Smooth muscle cell of the umbilical artery (primary cell): ENCODE measurements at places on chromosomes 7 and 10. TPM values are rescaled to one million over a fixed set of nuclear protein-coding genes. Genes with fewer than 3 reads are reported as not detected.

Gene NSUN5
- total RNA-seq, result 14.8 and 16.1 TPM in 2 replicates

Gene OPN4
- 0.14 TPM in 1 of 2 replicates, not detected in the other for total RNA-seq

Gene RP9
- total RNA-seq, result 6.5 and 7.7 TPM in 2 replicates

Gene PNLIPRP3
- total RNA-seq, result not detected in 2 replicates

Gene GARIN1A
- 0.89 and 1.5 TPM in 2 replicates for total RNA-seq

Gene FKBP6
- not detected in 2 replicates for total RNA-seq

Gene CRYGN
- not detected in 2 replicates for total RNA-seq

Gene ZEB1
- total RNA-seq, result 150 and 181 TPM in 2 replicates

Gene CYP3A7
- 0.30 and 1.1 TPM in 2 replicates for total RNA-seq

Gene POLD2
- 53.2 and 78.5 TPM in 2 replicates for total RNA-seq

Gene PRLHR
- not detected in 2 replicates for total RNA-seq

Gene PGAM2
- total RNA-seq, result not detected in 2 replicates

Gene GRID1
- 0.09 and 0.30 TPM in 2 replicates for total RNA-seq

Gene VENTX
- not detected in 2 replicates for total RNA-seq

Gene COL26A1
- total RNA-seq, result not detected in 2 replicates

Gene CHAT
- total RNA-seq, result not detected in 2 replicates

Gene PCDH15
- total RNA-seq, result under 0.01 and 0.05 TPM in 2 replicates

Gene HOXA1
- total RNA-seq, result 0.59 and 1.2 TPM in 2 replicates

Gene JCAD
- 51.0 and 91.2 TPM in 2 replicates for total RNA-seq

Gene TAS2R5
- total RNA-seq, result 1.2 and 1.5 TPM in 2 replicates

Gene CSTF2T
- 13.7 and 22.3 TPM in 2 replicates for total RNA-seq

Gene NUTM2E
- 0.05 TPM in 1 of 2 replicates, not detected in the other for total RNA-seq

Gene CXCL12
- 5.6 and 8.5 TPM in 2 replicates for total RNA-seq

Gene OPALIN
- not detected in 2 replicates for total RNA-seq

Gene FAM25G
- not detected in 2 replicates for total RNA-seq

Gene SLC29A4
- 5.6 and 11.1 TPM in 2 replicates for total RNA-seq

Gene FAM25C
- not detected in 2 replicates for total RNA-seq

Gene C1QL3
- under 0.01 and 0.18 TPM in 2 replicates for total RNA-seq

Gene DRGX
- total RNA-seq, result not detected in 2 replicates

Gene JAKMIP3
- 0.30 and 0.32 TPM in 2 replicates for total RNA-seq

Gene HTR7
- total RNA-seq, result 11.0 and 22.9 TPM in 2 replicates

Gene PCGF5
- total RNA-seq, result 17.5 and 20.4 TPM in 2 replicates

Gene PTPN20
- 0.59 and 2.4 TPM in 2 replicates for total RNA-seq

Gene RPEL1
- total RNA-seq, result 0.09 TPM in 1 of 2 replicates, not detected in the other

Gene TRUB1
- total RNA-seq, result 33.4 and 34.7 TPM in 2 replicates

Gene PTN
- 4.4 and 7.7 TPM in 2 replicates for total RNA-seq

Gene ALOX5
- not detected in 2 replicates for total RNA-seq

Gene EIF4EBP2
- 43.9 and 63.6 TPM in 2 replicates for total RNA-seq

Gene NXPH1
- not detected in 2 replicates for total RNA-seq

Gene SPRN
- 0.59 and 1.6 TPM in 2 replicates for total RNA-seq

Gene CDK14
- 40.6 and 48.7 TPM in 2 replicates for total RNA-seq
